ENCODE measurements at places on chromosomes 1 and 21.

- DNase-seq = peak; percentile 88
Observed at GRCh38 chr1:6423321-6423999, 1.1 kb upstream of the ESPN start.

GRCh38 chr1:17661546-17662157 lies 93.5 kb upstream of the ACTL8 start:
- DNase-seq = peak; percentile 52

GRCh38 chr21:44517175-44517899 lies 22.7 kb downstream of the KRTAP10-1 start:
- peak; percentile 88 for DNase-seq

DNA sequence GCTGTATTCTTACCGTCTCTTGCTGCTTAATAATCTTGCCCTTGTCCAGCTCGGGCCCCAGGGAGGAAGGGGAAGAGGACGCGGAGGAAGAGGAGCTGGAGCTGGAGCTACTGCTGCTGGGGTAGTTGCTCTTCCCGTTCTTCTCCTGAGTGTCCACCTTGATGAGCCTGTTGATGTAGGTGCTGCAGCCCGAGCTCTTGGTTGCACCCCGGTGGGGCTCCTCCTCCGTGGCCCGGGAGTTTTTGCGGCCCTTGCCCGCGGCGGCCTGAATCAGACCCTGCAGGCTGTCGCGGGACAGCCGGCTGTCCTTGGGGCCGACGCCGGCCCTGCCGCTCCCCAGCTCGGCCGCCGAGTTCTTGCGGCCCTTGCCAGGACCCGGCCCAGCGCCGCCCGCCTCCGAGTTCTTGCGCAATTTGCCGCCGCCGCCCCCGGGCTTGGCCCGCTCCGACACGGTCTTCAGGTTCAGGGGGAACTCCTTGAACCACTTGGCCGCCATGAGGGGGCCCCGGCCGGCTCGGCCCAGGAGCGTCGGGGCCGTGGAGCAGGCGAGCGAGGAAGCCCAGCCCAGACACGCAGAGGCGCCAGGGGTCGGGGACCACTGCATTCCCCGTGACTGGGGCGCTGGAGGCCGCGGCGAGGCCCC lies 475 bp upstream of the TDRD10 start:
- no peak for DNase-seq

DNA sequence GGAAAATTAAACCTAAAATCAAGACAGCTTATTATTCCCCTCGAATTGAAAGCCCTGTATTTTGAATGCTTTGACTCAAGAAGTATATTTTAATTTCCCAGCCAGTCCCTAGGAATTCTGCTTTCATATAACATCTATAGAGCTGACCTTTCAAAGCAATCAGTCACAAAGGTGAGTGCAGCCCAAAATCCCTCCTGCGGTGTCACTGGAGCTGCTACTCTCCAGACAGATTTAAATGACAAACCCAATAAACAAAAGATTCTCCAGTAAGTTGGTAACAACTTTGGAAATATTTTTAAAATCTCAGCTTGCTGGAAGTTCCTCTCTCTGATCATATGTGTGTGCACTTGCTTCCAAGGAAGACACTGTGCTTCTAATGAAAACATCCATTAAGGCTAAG lies 14.7 kb downstream of the PLPP3 start:
- DNase-seq = no peak

DNA sequence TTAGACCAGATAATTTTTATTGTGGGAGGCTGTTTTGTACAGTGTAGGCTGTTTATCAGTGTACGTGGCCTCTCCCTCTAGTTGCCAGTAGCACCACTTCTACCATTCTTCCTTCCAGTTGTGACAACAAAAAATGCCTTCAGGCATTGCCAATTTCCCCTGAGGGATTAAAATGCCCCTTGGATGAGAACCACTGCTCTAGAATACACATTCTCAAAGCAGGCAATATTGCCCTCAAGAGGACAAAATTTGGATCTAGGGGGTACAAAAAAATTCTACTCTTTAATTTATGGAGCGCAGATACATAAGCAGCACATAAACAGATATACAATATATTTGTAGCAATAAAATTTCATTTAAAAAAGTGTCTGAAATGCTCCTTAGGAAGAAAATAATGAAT lies 674.6 kb downstream of the PTPRC start:
- peak; percentile 48 for DNase-seq

GRCh38 chr1:167136191-167136614 lies 42.3 kb downstream of the STYXL2 start:
- peak; percentile 95 for DNase-seq

GRCh38 chr1:14842891-14843290 lies 244.4 kb downstream of the KAZN start:
- peak; percentile 90 for DNase-seq

GRCh38 chr1:42146626-42147320 lies 6.4 kb upstream of the GUCA2B start:
- peak; percentile 62 for DNase-seq

DNA sequence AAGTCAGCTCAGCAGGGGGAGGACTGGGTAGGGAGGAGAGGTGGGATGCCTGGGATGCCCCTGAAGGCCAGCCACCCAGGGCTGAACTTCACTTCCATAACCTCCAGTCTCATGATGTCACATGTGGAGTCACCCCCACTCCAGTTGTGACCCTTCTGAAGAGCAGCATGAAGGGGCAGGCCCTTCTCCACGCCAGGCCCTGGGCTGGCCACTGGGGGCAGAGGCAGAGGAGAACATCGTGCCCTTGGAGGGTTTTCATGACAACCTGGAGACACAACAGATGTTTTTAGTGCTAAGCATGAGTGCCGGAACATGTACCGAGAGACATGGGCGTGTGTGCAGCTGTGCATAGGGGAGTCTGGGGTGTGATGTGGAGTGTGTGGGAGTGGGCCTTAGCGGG lies 37.6 kb downstream of the FAAH start:
- no peak for DNase-seq

GRCh38 chr1:170729225-170730002 lies 65.5 kb downstream of the PRRX1 start:
- DNase-seq = no peak

DNA sequence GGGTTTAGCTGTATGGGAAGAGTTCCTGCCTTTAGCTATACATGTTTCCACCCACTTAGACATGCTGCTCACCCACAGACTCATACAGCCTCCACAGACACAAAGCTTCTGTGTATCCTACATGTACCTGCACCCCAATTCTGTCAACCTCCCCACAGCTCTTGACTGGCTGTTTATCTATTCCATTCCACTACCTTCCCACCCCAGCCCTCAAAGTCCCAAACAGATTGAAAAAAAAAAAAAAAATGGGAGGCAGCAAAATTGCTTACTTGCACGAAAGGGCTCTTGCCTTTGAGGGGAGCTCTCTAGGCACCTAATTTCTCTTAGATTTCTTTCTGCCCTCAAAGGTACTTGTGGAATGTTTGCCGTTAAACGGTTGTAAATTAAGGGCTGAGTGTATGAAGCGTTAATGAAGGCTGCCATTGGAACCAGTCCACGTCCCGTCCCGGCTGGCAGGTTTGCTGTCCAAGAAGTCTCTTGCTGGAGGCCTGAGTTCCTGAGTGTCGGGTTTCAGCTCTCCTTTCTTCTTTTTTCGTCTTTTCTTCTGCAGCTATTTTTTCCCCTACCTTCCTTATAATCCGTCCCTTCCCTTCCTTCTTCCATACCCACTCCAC lies 43.6 kb downstream of the PBX1 start:
- peak; percentile 91 for DNase-seq

DNA sequence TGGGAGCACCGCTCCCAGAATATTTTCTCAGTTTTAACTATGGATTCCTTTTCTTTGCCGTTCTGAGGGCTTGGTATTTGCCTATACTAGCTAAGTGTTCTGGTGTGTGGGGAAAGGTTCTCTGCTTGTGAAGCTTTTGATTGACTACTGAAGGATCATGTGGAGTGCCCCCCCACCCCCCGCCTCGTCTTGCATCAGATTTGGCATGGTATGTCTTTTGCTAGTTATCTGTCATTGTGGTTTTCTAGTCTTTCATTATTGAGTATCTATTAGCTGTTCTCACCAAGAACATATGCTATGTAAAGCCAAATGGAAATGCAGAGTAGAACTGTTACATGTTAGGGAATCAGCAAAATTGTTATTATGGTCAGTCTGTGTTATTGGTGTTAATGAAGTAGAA lies 58.3 kb downstream of the MACF1 start:
- no peak for DNase-seq

GRCh38 chr1:221274373-221274772 lies 395.1 kb downstream of the HLX start:
- no peak for DNase-seq

DNA sequence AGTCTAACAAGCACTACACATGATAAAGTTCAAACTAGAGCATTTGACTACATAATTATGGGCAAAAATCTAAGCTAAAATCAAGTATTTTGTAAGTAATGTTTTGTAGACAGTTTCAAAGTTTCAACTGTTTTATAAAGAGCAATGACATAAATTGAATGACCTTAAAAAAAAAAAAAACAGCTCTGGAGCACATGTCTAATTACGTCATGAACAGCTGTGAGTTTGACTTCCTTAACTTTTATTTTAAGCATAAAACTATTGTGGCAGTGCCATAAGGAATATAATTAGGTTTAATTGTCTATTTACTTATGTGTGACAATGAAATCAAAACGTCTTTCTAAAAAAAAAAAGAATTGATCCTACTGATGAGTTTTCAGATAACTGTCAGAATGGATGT lies 272.5 kb upstream of the LRRC7 start:
- no peak for DNase-seq

DNA sequence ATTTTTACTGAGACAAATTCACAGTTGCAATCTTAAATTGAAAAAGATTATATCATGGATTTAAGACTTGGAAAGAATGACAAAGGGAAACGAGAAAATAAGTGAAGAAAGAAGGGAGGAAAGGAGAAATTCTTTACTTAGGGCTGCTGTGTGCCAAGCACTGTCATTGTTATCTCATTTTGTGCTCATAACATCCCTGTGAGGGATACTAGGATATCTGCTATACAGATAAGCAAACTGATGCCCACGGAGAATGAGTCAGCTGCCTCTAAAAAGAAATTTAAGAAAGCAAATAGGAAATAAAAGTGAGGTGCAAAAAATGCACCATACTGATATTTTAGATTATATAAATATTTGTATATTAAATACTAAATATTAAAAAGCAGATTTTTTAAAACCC lies 183.6 kb upstream of the NR5A2 start:
- no peak for DNase-seq

GRCh38 chr1:220708936-220709801 lies 19.0 kb downstream of the C1orf115 start:
- no peak for DNase-seq

DNA sequence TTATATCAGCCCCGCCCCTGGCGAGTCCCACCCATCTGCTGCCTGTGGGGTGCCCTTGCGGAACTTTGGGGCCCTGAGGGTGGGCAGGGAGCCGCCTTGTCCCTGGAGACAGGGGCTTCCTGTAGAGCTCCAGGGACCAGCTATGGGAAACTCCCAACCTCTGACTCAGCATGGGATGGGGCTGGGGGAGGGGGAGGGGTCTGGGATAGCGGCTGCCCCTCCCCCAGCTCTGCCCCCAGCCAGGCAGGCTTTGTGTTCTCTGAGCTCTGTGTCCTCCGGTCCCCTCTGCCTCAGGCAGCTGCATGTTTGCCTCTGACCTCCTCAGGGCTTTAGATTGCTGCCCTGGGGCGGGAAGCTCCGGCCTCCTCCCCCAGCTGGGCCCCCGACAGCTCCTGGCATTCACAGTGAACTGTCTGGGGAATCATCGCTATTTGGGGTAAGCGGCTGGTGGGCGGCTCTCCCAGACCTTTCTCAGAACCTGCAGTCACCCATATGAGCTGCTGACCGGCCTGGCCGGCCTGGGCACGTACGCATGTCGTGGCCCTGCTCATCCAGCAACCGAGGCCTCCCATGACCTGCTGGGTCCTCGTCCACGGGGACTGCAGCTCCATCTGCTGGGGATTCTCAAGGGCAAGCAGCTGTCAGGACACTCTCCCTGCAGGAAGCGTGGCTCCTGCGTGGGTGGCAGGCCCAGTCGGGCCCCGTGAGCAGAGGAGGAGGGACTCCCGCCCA lies 17.1 kb downstream of the ARHGEF16 start:
- DNase-seq = peak; percentile 39

DNA sequence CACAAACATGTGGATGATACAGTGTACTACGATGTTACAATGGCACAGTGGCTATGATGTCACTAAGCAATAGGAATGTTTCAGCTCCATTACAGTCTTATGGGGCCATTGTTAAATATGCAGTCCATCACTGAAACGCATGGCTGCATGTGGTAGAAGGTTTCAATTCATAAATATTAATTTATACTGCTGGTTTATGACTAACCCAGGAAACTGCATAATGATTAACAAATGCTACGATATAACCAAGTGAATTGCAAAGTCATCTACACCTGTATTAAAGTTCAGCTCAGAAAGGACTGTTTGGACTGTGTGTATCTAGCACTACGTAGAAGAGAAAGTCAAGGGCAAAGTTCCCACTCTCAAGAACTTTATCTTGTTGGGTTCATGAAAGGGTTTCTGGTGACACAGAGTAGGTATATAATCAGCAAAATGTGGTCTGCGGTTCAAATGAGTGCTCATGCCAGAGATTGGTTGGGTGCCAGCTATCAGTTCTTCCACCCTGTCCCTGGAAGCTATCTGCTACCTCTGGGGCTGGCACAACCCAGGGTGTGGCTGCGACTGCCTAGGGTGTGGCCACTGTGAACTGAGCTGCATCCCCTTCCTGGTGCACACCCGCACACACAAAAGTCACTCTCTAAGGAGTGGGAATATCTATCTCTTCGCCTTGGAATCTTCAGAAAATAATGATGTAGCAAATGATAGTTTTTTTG lies 14.8 kb downstream of the MGST3 start:
- no peak for DNase-seq

DNA sequence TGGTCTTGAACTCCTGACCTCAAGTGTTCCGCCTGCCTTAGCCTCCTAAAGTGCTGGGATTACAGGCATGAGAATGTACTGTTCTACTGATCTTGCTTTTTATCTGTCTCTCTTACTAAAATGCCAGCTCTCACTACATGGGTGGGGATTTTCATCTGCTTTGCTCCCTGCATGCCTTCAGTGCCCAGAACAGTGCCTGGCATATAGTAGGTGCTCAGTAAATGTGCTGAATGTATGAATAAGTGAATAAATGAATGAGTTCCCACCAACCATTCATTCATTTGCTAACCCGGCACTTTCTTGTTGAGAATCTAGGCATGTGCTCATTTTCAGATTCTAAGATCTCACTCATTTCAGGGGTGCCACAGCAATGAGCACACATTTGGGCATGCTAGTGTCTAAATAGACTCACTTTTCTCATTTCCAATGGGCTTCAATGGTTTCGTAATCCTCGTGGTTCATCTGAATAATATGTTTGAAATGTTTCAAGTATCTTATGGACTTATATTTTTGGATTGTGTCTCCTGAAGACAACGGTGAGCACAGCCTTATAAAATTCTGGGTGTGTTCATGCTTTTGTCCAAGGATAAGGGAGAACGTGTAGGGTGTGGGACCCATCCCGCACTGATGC lies 7.6 kb downstream of the DHRS3 start:
- DNase-seq = no peak

DNA sequence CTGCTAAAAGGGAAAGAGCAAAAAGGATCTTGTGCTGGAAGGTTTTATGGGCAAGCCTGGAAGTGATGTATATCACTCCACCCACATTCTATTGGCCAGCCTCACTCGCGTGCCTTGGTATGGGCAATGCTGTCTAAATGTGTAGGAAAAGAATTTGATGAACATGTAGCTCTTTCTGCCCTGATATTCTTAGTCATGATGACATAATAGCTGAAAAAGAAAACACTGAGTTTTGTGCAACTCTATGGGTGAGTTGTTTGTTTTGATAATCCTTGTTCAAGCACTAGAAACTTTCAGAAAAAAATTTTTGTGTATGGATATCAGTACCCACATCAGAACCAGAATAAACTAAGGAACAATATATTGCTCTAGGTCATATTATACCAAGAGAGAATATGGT lies 231.5 kb upstream of the ST6GALNAC5 start:
- no peak for DNase-seq

Measured in M059J (cell line).